Activated CD8-positive, alpha-beta memory T cell treated with anti-CD3 and anti-CD28 coated beads, Interleukin-2, amount 50 U/mL, for 4 hours (primary cell): ENCODE measurements at places on chromosomes 1 and 21.
A peak's percentile ranks its signal among the peaks of the same experiment; 100 is the strongest.

- DNase-seq: no peak
Measured at GRCh38 chr1:3788756-3789420, 7.4 kb downstream of the LRRC47 start.

GRCh38 chr1:41366455-41367287, 5.4 kb downstream of the FOXO6 start:
- DNase-seq: peak; percentile 48

DNA sequence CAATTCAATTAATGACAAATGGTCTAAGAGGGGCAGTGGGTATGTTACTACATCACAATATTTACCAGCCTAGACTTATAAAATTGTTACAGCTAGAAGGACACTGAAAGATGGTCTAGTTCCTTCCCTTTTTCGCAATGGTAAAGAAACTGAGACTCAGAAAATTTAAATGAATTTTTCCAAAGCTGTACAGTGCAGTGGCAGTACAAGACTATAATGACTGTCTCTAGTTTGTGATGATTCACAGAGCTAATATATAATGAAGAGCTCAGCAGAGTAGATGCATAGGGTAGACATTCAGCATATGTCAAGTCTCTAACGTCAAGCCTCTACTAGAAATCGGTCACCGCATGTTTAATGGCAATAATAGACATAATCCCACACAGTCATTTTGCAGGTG, 4.6 kb downstream of the PLPP3 start:
- no peak for DNase-seq

GRCh38 chr1:43296207-43296606, 4.6 kb upstream of the TIE1 start:
- DNase-seq: no peak

DNA sequence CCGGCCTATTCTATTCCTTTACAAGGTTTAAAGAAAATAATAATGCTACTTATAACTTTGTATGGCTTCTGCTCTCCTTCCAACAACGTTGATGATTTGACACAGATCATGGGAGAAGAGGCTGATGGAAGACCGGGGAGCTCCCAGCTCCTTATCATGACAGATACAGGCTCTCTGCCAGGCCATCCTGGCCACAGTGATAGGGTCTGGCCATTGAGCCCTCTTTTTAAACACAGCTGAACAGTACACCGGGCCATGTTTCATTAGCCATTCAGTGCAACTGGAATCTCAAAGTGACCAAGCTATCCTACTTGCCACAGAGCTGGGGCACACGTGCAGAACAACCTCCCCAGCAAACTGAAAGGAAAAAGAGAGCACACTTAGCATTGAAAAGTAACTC, 34.9 kb downstream of the DNAJC11 start:
- no peak for DNase-seq

DNA sequence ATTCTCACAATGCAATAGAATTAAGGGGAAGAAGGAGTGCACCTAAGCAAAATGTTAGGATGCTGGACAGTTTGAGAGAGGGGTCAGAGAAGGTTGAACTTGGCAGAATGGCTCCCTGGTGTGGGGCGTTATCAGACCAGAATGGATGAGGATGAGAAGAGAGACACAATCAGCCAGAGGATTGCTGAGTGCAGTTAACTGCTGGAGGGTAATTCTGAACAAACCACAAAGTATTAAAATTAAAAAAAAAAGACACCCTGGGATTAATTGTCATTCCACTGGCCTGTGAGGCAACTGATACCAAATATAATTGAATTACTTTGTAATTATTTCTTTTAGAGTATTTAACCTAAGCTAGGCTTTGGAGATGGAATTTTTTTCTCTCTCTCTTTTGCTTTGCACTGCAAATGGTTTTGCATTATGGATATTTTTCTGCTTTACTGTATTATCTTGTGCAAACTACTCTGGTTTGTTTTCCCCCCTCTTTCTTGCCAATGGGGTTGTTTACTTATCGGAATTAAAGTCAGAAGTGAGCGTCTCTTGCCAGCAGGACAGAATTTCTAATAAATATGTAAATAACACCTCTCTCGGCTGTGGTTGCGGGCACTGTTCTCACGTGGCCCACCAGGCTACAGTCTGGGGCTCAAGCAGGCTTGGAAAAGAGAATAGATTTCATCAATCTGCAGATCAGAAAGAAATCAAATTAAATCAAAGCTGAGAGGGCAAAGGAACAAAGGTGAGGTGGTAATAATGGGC, 572.9 kb upstream of the CAMK1G start:
- DNase-seq: no peak
